CD4-positive, alpha-beta T cell treated with Interleukin-2 at 100 ng/mL for 4 hours (primary cell): ENCODE measurements at places on chromosomes 16 and 17.
A peak's percentile ranks its signal among the peaks of the same experiment; 100 is the strongest.

GRCh38 chr16:88618956-88619667, 19.3 kb upstream of the IL17C start:
- DNase-seq: no peak

DNA sequence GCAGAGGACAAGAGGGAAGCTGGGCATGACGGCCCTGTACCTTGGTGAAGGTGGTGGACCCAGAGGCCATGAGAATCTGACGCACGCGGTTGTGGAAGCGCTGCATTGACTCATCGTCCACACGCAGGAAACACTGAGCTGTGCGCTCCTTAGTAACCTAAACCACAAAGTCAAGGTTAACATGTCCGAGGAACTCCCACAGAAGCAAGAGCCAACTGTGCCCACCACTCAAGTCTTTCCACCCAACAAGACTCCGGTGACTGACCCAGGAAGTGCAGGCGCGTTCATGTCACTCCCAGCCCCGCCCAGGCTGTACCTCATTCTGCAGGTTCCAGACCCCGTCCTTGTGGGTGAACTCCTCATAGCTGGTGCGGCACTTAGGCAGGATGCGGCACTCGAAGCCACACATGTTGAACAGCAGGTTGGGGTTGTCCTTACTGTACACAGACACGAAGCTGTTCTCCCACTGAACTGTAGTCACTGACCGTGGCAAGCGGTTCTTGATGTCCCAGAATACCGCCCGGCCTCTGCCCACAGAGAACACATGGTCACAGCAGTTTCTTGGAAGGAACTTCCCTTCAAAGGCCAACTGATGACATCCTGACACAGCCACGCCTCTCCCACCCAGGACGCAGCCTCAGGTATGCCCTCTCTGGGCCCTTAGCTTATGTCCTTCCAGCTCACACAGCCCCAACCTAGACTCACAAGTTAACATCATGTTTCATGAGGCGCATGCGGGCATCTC, 11.5 kb downstream of the PRPF8 start:
- DNase-seq: peak; percentile 36

GRCh38 chr17:22517716-22518115, 825.4 kb downstream of the KCNJ18 start:
- DNase-seq: no peak

- DNase-seq: no peak
Measured at GRCh38 chr17:28421787-28422305, 15.8 kb upstream of the SLC46A1 start.

GRCh38 chr17:79459003-79459655, 151.7 kb downstream of the RBFOX3 start:
- DNase-seq: no peak

DNA sequence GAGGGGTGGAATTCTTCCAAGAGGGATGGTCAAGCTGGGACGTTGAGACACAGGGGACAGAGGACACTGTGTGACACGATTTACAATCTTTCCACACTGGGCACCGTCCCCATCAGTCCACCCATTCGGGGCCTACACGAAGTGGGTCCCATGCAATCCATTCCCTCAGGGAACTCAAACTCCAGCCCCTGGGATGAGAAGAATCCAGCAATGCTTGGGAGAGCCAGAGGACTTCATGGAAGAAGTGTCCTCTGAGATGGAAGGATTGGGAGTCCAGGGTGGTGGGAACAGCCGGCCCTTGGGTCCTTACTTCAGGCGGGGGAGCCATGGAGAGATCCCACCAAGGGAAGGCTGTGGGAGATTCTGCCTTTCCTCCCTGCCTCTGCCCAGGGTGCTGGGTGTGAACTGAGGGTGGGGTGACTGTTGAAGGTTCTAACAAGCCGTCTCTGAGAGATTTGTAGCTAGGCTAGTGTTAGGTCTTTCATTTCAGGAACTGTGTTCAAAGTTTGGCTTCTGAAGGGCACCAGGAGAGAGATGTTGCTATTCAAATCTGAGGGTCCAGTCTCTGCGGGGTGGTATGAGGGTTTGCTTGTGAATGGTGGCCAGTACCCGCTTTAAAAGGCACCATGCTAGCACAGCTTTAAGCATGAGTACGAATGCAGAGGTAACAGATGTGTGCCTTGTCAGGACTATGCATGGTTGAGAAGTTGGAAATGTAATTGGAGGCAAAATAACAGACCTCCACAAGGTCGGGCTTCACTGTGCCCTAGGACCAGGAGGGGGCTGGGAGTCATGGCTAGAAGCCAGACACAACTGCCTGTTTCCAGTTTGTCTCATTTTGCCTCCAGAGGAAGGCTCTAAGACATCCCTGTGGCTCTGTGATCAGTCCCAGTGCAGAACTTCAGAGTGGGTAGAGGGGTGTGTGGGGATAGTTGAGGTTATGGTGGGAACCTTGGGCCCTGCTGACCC, 1.9 kb downstream of the ATP1B2 start:
- no peak for DNase-seq

DNA sequence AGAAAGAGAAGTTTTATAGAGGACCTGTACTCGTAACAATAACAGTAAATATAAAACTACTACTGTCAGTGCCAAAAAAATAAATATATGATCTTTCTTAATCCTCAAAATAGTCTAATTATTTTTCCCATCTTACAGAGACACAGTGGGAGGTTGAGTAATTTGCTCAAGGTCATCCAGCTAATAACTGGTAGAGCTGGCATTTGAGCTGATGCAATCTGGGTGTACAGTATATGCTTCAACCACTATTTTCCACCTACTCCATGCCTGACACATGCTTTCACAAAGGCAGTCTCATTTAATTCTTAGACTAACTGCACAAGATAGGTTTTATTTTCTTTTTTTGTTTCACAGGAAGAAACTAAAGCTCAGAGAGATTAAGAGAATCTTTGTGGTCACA, 33.6 kb downstream of the PIGL start:
- DNase-seq: no peak

DNA sequence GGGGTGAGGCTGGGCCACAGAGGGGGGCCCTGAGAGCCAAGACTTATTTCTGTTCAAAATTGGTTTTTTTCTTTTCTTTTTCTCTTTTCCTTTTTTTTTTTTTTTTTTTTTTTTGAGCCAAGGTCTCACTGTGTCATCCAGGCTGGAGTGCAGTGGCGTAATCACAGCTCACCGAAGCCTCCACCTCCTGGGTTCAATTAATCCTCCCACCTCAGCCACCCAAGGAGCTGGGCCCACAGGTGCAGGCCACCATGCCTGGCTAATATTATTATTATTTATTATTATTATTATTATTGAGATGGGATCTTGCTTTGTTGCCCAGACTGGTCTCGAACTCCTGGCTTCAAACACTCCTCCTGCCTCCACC, 17.5 kb upstream of the CACNA1H start:
- no peak for DNase-seq

- peak; percentile 24 for DNase-seq
Measured at GRCh38 chr17:67629971-67630320, 87.8 kb upstream of the NOL11 start.

GRCh38 chr17:38982858-38983746, 15.9 kb upstream of the FBXO47 start:
- DNase-seq: peak; percentile 77

DNA sequence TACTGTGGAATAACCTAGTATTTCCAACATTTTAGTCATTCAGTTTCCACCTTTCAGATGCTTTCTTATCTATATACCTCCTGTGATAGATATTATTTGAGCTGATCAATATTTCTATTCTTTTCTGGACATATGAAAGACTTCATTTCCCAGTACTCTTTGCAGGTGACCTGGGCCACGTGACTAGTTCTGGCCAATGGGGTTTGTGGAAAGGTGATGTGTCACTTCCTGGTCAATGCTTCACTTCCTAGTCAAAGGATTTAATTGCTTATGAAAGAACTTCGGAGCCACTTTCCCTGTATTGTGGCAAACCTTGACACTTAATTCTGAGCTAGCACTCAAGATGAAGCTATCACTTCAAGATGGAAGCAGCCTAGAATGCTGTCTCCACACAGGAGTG, 248.9 kb upstream of the FOXF1 start:
- DNase-seq: no peak

DNA sequence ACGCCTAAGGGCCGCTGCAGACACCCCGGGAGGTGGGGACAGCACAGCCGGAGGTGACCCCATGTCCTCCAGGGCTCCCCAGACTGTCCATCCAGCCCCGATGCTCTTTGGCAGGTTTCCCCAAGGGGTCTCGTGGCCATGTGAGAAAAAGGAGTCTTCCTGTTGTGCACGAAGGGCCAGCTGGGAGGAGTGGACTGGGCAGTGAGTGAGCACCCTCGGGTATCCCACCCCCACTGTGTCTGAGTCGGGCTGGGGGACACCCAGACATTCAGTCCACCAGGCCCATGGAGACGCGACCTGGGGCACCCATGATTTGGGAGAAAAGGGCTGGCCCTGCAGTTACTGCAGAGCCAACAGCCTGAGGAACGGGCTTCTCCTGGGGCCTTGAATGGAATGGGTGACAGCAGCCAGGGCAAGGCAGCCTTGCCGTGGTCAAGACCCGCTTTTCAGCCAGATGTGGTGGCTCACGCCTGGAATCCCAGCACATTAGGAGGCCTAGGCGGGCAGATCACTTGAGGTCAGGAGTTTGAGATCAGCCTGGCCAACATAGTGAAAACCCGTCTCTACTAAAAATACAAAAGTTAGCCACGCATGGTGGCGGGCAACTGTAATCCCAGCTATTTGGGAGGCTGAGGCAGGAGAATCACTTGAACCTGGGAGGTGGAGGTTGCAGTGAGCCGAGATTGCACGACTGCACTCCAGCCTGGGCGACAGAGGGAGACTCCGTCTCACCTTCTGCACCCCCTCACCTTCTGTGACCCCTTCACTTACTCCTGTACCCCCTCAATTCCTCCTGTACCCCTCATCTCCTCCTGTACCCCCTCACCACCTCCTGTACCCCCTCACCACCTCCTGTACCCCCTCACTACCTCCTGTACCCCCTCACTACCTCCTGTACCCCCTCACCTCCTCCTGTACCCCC, 24.1 kb upstream of the CAPN15 start:
- DNase-seq: no peak

DNA sequence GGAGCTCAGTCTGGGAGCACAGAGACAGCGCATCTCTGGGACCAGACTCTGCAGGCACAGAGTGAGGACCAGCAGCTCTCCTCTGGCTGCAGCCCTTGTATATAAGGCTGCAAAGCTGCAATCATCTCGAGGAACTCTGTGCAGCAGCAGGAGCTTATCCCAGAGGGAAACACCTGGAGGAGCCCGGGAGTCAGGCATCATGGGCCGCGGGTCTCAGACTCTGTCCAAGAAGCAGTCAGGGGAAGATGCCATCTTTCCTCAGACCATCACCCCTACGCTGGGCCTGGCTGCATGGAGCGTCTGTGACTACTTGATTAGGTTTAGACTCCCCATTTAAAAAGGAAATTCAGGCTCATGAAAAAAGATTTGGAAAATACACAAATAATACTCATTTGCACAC, 122.0 kb downstream of the IRF8 start:
- no peak for DNase-seq
